ENCODE measurements at places on chromosomes 12 and 14. TPM values are rescaled to one million over a fixed set of nuclear protein-coding genes. Genes with fewer than 3 reads are reported as not detected.

GRCh38 chr14:68389943-68390342 is 402.9 kb downstream of the ZFP36L1 start:
- DNase-seq, result no peak

GRCh38 chr12:105912882-105913678 is 225.7 kb downstream of the NUAK1 start:
- no peak for DNase-seq

- no peak for DNase-seq
These were observed 2.1 kb upstream of the AKAP5 start for GRCh38 chr14:64463195-64463594.

DNA sequence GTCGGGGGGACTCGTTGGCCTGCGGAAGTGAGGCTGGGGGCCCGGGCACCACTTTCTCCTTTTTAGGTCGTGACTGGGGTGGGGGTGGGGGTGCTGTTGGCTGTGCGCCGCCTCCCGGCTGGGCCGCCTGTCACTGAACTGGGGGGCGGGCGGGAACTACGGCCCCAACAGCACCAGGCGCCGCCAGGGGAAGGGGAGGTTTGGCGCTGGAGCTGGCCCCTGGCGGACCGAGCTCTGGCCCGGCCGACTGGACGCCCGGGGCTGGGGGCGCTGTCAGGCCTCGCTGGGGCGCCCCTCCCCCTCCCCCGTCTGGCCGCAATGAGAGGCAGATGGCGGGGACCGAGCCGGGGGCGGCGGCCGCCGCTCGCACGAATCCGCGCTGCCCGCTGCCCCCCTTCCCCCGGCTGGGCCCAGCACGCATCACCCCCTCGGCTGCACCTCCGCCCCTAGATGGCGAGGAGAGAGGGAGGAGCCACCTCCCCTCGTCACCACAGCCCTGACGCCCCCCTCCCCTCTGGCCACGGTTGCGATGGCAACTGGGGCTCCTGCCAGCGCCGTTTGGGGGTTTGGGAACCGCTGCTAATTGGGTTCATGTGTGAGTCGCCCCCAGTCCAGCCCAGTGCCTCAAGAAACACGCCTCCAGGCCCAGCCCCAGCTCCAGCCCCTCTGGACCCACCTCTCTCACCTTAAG is 723 bp downstream of the NFATC4 start:
- peak; percentile 44 for DNase-seq

DNA sequence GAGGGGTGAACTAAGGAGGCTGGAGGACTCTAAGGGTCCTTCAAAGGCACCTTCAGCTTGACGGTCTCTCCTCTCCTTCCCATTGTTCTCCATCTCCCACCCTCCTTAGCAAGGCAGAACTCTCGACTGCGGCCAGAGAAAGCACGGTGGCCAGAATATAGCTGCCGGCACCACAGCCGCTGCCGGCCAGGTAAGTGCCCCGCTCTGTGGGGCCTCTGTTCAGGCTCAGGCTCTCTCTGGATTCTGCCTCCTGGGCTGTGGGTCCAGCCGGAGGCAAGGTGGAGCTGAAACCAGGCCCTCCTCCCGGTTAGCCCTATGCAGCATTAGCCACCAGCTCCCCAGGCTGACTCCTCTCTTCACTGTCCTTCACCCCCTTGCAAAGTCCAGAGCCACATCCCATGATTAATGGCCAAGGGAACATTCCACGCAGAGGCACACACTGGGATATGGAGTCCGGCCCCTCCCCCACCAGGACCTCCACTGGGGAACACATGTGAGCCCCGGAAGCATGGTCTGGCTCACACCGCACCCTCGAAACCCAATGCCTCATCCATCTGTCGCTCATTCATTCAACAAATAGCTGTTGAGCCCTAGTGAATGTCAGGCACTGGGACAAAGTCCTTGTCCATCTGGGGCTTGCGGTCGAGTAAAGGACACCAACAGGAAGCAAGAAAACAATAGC is 25.2 kb downstream of the LTBP2 start:
- DNase-seq, result no peak

Gene MORN3
- total RNA-seq, result 3.3 TPM

DNA sequence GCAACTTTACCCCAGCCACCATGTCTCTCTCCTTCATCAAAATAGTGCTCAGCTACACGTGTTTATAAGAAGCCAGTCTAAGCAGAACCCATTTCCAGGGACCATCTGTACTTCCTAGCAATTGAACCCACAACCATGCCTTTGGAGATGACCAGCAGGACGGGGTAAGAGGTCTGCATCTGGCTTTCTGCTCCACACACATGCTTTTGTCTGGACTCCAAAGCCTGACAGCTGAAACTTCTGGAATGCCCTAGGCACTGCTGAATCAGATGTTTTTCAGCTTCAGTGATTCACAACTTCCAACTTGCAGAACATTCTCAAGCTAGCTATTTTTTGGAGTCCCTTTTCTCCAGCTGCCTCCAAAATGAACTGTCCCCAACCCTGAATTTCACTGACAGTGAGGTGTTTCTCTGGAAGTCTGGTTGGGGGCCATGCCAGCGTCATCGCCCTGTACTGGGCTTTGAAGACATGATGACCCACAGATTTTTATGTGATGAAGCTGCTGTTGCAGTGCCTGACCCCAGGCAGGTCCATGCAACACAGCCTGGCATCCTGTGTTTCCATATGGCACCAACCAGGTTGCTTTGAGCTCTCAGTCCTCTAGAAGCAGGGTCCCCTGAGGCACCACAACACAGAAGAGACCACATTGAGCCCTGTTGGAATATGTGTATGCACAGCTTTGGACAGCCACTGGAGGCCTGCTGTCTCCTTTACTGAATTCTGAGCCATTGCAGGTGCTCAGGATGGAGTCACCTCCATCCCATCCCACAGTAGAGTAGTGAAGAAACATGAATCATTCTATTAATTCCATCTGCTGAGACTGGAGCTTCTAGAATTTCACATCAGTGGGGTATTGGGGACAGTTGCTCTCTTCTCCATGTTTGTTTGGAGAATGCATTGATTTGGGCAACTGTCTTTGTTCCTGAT is 80.2 kb downstream of the NUAK1 start:
- no peak for DNase-seq

- DNase-seq, result no peak
These were observed 168.0 kb downstream of the DACT1 start for GRCh38 chr14:58805605-58806409.

DNA sequence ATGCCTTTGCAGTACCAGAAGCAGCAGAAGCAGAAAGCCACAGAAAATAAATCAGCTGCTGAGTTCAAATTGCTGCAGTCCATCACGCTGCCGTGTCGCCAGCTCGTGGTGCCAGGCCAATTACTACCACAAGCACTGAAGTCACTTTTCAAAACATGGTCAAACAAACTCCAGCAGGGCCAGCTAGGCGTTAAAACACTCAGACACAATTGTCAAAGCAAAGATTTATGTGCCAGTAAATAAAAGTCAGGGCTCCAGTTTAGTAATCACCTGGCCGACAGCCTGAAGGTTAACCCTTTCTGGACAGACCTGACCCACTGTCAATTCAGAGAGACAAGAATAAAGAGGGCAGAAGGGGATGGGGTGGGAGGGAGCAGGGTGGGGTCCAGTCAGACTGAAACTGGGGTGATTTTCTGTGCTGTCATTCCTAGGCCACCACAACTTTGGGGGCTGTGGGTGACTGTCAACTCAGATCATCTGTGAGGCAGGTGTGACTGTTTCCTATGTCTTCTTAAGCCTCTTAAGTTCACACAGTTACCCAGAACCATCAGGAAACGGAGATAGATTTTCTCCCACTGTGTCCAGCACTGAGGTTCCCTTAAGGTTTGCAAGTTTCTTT is 109.8 kb upstream of the FUT8 start:
- no peak for DNase-seq

Gene LIN7A
- 44.4 TPM for total RNA-seq

Gene PLD4
- 3.7 TPM for total RNA-seq

Gene FOXG1
- 65.2 TPM for total RNA-seq

GRCh38 chr12:106238146-106238545 is 9.7 kb downstream of the CKAP4 start:
- DNase-seq, result no peak

Gene ASCL1
- 8.2 TPM for total RNA-seq

DNA sequence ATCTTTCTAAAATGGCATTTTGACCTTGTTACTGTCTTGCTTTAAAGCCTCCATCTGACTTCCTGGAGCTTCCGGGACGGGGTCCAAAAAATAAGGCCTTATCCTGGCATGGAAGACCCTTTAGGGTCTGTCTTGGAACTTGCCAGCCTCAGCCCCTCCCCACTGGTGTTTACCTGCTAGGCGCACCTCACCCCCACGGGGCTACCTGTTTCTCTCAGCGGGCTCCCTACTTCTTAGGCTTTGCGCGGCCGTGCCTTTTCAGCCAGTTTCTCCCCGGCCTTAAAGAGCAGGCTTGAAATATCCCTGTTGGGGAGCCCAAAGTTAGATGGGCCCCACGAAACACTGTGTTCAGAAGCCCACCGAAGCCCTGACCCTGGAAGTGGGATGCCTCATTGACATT is 5.1 kb downstream of the RTL1 start:
- DNase-seq, result no peak

Gene CELA1
- not detected for total RNA-seq

GRCh38 chr14:37428954-37429353 is 166.1 kb downstream of the FOXA1 start:
- no peak for DNase-seq

- DNase-seq, result no peak
These were observed 46.5 kb downstream of the LRCOL1 start for GRCh38 chr12:132563911-132564310.

DNA sequence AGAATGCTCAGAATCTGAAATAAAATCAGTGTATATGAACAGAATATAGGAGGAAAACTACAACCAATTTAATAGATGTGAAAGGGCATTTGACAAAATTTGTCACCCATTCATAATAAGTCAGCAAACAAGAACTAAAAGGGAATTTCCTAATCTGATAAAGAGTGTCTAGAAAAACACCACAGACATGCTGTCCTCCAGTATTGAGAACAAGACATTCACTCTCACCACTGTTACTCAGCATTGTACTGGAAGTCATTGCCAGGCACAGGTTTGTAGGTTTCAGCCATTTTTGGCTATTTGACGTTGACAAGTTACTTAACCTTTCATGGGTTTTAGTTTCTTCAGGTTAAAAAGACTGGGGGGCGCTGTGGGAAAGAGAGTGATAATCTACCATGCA is 13.2 kb downstream of the EIF2S1 start:
- no peak for DNase-seq

GRCh38 chr14:71539650-71540285 is 392.5 kb upstream of the RGS6 start:
- no peak for DNase-seq

Gene EML1
- total RNA-seq, result 116 TPM

GRCh38 chr12:14691560-14691959 is 4.8 kb downstream of the GUCY2C start:
- DNase-seq, result peak; percentile 10

GRCh38 chr12:68163560-68164081 is 4.1 kb upstream of the IFNG start:
- no peak for DNase-seq

Gene C1QL4
- 0.41 TPM for total RNA-seq

GRCh38 chr12:53096089-53096741 is 1.3 kb upstream of the IGFBP6 start:
- no peak for DNase-seq

GRCh38 chr14:95021588-95021987 is 135.7 kb downstream of the DICER1 start:
- DNase-seq, result no peak
